ENCODE measurements at places on chromosomes 2 and 18. TPM values are rescaled to one million over a fixed set of nuclear protein-coding genes. Genes with fewer than 3 reads are reported as not detected.

DNA sequence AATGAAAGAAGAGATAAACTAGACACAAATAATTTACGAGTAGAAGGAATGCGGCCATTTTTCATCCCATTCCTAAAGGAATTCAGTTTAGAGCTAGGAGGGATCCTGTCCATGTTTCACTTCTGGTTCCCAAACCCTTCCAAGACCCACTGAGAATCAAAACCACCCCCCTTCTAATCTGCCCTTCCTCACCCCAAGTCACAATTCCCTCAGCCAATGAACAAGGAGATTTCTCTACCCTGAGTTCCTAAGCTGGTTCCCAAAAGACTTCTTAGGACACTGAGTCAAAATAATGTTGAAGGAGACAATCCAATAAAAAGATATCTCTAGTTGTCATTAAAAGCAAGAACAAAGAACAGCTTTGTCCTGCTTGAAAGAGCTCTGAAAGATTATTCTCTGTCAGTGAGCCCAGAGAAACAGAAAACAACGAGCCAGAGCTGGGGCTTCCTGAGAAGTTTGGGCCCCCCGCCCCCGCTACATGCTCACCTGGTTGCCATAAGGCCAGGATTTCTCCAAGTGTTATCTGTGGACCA, 45.7 kb downstream of the STK39 start:
- DNase-seq = no peak

GALNT3 gene
- 16.4 TPM for total RNA-seq

NCKAP1 gene
- 167 TPM for total RNA-seq

HSBP1L1 gene
- 3.8 TPM for total RNA-seq

DNA sequence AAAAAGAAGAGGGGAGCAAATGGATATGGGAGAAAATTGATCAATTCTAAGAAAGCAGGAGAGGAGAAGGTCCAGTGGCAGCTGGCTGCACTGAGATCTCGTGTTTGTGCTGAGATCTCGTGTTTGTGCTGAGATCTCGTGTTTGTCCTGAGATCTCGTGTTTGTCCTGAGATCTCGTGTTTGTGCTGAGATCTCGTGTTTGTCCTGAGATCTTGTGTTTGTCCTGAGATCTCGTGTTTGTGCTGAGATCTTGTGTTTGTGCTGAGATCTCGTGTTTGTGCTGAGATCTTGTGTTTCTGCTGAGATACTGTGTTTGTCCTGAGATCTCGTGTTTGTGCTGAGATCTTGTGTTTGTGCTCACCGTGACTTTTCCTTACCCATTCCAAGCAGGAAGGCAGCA, 254.4 kb downstream of the BCL2 start:
- no peak for DNase-seq

GRCh38 chr2:60532421-60532820, 21.0 kb downstream of the BCL11A start:
- DNase-seq = no peak

IL36A gene
- not detected for total RNA-seq

DNA sequence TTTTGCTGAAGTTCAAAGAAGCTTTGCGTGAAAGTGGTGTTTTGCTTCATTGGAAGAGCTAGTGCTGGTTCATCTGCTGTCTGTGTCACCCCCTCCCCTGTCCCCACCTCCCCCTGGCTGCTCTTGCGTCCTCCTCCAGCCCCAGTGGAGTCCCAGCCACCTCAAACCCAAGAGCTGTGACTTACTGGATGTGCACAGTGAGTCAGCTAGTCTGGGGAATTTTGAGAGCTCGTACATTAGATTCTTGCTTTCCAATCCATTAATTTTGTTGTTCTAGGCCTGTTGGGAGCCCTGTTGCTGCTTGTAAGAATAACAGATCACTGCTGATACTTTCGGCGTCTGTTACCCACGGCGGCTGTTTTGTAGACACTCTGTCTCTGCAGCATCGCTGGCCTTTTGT, 412.1 kb downstream of the TSN start:
- peak; percentile 36 for DNase-seq

DNA sequence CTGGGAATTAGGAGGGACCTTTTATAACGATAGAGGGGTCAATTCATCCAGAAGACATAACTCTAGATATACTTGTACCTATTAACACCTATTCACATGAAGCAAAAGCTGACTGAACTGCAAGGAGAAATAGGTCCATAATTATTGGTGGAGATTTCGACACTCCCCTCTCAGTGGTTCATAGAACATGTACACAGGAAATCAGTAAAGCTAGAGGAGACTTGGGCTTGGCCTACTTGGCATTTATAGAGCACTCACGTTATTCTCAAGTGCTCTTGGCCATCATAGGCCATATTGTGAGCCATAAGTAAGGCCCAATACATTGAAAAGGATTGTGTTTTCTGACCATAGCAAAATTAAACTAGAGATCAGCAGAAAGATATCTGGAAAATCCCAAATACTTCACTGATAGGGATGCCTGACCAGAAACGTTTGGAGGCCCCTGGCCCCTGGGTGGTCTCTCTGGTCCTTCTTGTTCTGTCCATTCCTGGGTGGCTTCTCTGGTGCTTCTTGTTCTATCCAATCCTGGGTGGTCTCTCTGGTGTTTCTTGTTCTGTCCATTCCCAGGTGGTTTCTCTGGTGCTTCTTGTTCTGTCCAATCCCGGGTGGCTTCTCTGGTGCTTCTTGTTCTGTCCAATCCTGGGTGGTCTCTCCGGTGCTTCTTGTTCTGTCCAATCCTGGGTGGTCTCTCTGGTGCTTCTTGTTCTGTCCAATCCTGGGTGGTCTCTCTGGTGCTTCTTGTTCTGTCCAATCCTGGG, 49.0 kb downstream of the SNED1 start:
- no peak for DNase-seq

DNA sequence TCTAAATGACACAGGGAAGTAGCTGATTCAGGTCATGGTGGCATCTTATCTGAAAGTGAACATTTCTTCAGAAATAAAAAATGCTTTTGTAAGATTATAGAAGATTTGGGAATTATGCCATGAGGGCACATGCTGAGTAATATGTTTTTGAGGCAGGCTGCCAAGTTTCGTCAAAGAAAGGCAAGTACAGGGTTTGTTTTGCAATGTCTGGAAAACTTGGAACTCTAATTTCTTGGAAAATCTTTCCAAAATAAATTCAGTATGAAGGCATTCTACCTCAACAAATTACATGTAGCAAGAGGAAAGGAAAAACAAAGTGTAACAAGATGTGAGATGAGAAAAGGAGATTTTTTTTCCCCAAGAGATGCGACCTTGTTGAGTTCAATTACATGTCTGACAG, 167.7 kb downstream of the PLCL1 start:
- DNase-seq = peak; percentile 65

GRCh38 chr2:187354661-187355060, 93.4 kb downstream of the CALCRL start:
- no peak for DNase-seq

AKAIN1 gene
- not detected for total RNA-seq

ATP6V1B1 gene
- not detected for total RNA-seq

- no peak for DNase-seq
These were observed 24.8 kb downstream of the SANBR start for GRCh38 chr2:61090386-61090921.

UGT1A4 gene
- total RNA-seq = not detected

GRCh38 chr2:79952616-79953015, 351.9 kb downstream of the LRRTM1 start:
- DNase-seq = no peak

DNA sequence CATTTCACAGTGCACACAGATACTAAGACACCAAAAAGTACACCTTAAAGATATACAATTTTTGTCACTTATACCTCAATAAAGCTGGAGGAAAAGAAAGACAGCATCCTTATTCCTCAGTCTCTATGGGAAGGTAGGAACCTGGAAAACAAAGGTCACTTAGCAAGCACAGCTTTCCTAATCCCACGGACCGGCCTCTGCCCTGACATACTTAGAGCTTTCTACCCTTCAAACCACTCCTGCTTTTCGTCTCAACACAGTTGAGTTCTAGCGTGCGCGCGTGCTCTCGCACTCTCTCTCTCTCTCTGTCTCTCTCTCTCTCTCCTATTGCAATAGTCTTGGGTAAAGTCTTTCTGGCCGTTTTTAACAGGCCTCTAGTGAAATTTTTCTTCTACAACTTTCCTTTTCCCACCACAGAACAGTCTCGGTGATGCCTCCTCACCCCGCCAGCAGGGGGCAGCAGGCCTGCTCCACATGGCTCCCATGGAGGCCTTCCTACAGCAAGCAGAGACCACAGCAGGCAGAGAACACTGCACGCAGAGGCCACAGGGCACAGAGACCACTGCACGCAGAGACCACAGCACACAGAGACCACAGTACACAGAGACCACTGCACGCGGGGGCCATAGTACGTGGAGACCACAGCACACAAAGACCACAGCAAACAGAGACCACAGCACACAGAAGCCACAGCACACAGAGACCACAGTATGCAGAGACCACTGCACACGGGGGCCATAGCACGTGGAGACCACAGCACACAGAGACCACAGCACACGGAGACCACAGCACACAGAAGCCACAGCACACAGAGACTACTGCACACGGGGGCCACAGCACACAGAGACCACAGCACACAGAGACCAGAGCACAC, 106.9 kb downstream of the FBXO15 start:
- no peak for DNase-seq

DNA sequence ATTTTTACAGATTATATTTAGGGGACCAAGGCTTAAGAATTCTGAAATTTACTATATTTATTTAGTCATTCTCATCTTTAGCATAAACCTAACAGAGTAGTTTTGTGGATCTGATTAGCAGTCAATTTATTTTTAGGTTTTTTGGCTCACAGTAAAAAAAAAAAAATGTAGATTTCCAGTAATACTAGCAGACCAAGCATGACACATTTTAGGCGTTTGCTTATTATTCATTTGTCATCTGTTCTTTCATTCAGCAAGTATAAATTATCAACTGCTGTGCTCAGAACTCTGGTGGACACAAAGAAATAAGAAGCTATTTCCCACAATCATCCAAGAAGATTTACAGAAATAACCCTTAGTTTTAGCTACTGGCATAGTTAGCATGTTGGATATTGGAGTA, 20.6 kb downstream of the PDE1A start:
- DNase-seq = peak; percentile 54

GRCh38 chr18:72630991-72631390, 86.8 kb upstream of the CBLN2 start:
- no peak for DNase-seq

- no peak for DNase-seq
These were observed 511.4 kb downstream of the BCL11A start for GRCh38 chr2:60042023-60042422.

DNA sequence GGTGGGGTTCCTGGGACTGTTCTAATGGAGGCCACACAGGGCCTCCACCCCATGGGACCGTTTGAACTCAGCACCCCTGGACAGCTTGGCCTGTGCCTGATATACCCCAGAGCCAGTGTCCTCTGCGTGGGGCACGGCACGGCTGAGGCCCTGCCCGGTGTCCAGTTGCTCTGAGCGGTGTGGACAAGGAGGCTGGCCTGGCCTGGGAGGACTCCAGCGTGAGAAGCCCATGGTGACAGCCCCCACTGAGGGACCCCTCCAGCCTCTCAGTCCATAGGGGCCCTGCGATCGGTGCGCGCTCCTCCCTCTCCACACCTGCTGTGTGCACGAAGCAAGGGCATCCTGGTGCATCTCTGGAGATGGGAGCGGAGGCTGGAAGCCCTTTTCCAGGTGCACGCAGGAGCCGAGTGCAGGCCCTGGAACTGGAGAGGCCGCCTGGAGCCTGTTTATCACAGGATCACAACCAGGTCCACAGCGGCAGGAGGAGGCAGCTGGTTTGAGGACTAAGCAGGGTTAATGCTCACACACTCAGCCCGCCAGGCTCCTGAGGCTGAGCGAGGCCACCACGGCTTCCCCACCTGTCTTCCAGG, 120.2 kb downstream of the PTGR3 start:
- no peak for DNase-seq

DNA sequence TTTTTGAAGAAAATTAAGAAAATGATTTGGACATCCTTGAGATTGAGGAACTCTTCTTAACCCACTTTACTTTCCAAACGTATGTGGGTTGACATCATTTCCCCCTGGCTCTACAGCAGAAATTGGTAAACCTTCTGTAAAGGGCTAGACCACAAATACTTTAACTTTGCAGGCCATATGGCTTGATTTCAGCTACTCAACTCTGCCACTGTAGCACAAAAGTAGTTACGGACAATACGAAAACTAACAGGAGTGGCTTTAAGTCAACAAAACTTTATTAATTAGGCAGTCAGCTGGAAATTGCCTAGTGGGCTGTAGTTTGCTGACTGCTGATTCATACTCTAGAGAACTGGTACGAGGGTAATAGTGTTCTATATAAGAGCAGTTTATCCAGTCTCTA, 83.2 kb upstream of the DTNB start:
- peak; percentile 39 for DNase-seq

HRH4 gene
- 0.17 TPM for total RNA-seq

RIT2 gene
- not detected for total RNA-seq

DNA sequence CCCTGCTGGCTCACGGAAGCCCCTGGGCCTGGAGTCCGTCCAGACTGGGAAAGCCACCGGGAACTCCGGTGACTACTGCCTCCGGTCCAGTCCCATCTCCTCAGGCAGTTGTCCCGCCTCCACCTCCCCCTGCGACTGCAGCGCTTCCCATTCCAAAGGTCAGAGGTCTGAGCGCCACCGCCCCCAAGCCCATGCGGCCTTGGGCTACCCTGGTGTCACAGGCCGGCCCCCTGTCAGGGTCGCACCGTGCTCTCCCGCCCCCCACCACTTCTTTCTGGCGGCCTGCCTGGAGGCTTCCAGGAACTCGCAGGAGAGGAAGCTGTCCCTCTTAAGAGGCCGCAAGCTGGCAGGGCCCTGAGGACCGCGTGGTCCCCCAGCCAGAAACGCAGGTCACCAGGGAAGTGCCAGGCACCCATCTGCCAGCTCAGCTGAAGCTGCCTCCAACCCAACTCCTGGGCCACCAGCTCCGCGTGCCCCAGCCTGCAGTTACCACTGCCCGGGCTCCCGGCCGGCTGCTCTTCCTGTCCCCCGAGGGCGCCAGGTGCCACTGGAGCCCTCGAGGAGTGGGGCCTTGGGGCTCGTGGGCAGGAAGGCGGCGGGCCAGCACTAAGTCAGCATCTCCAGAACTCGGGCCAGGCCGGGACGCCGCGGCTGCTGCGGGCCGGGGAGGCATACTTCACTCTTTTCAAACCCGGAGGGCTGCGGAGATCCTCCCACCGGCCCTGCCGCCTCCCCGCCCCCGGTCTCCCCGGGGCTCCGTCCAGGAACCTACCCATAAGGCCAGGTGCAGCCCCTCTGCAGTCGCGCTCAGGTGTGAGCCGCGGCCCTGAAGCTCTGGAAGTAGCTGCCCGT, 83.3 kb upstream of the POMC start:
- peak; percentile 16 for DNase-seq

DNA sequence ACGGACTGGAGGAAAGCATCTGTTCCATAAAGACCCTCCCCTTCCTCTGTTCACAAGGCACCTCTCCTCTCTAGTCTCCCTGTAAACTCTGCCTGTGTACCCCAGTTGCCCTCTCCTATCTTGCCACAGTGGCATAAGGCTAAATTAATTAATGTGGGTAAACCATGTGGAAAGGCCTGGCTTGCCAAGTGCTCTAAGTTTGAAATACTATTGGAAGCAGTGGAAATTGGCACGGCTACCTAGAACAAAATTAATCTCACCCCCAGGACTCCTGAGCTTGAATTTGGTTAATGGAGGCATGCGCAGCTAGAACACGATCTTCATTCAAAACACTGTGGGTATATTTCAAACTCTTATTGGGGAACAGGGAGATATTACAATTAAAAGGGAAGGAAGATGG, 19.2 kb upstream of the SLC14A2 start:
- DNase-seq = no peak

RAD51AP2 gene
- 0.10 TPM for total RNA-seq

GTF2A1L gene
- not detected for total RNA-seq

Measured in astrocyte (in vitro differentiated cells and primary cell).